ENCODE measurements at places on chromosomes 4 and X. TPM values are rescaled to one million over a fixed set of nuclear protein-coding genes. Genes with fewer than 3 reads are reported as not detected.

The RPS6KA6 gene
- 8.5 TPM for total RNA-seq

The GLRA3 gene
- total RNA-seq: not detected

The IBSP gene
- total RNA-seq: not detected

The ARHGAP6 gene
- total RNA-seq: not detected

The ASB9 gene
- total RNA-seq: not detected

The TNIP3 gene
- total RNA-seq: not detected

The DAPP1 gene
- total RNA-seq: 95.5 TPM

The ADH1A gene
- not detected for total RNA-seq

The CSAG3 gene
- not detected for total RNA-seq

The RGS12 gene
- 34.9 TPM for total RNA-seq

The CTAG2 gene
- total RNA-seq: not detected

The RBMXL3 gene
- total RNA-seq: not detected

The AADAT gene
- 3.6 TPM for total RNA-seq

The STX18 gene
- total RNA-seq: 20.0 TPM

The GABRE gene
- 54.4 TPM for total RNA-seq

The STK32B gene
- under 0.01 TPM for total RNA-seq

The FREM3 gene
- not detected for total RNA-seq

Data from nasal cavity respiratory epithelium epithelial cell of viscerocranial mucosa (primary cell).